Heart left ventricle (tissue), 16 donors: ENCODE measurements at places on chromosomes 3 and 15.

DNA sequence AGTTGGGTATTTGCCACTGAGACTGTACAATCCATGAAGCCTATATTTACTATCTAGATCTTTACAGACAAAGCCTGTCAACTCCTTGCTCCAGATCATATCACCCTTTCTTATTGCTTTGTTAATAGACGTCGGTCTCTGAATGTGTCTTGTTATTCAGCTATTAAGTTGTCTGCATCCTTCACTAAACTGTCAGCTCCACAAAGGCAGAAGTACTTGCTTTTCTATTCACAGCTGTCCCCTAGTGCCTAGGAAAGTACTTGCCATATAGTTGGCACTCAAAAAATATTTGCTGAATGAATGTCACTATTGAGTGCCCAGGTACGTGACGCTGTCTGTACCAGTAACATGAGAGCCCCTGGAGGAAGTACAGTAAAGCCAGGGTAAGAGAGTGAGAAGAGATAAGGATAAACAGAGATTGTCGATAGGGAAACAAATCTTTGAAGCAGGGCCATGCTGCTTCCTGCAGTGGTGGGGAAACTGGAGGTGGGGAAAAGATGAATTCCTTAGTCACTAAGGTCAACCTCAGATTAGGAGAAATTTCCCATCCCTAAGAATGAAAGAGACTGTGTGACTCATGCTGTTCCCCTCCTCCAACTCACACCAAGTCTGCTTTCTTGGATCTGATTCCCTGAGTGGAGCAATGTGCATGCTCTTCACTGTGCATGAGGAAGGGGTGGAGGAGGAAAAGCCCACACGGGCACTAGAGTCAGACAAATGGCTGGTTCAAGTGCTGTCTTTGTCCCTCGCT lies 36.3 kb downstream of the PRICKLE2 start:
- peak; percentile 66 for DNase-seq

DNA sequence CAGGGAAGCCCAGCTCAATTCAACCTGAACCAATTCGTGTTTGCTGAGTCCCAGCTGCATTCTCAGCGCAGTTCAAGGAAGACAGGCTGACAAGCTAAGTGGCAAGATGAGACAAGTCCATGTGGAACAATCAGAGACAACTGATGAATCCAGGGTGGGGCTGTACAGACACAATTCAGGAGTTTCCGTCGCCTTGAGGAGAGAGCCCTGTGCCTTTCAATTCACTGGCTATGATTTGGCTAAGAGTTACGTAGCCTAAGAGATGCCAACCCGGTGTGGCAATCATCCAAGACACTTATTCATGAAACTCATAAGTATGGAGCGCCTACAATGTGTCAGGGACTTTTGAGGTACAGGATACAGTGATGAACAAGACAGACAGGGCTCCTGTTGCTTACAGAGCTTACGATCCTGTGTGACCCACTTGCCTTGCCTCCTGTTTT lies 15.5 kb upstream of the ZBED2 start:
- DNase-seq: no peak

- no peak for DNase-seq
Measured at GRCh38 chr15:100869151-100869999, 10.3 kb upstream of the ALDH1A3 start.

- no peak for DNase-seq
Measured at GRCh38 chr3:177449360-177450006, 252.2 kb upstream of the TBL1XR1 start.

DNA sequence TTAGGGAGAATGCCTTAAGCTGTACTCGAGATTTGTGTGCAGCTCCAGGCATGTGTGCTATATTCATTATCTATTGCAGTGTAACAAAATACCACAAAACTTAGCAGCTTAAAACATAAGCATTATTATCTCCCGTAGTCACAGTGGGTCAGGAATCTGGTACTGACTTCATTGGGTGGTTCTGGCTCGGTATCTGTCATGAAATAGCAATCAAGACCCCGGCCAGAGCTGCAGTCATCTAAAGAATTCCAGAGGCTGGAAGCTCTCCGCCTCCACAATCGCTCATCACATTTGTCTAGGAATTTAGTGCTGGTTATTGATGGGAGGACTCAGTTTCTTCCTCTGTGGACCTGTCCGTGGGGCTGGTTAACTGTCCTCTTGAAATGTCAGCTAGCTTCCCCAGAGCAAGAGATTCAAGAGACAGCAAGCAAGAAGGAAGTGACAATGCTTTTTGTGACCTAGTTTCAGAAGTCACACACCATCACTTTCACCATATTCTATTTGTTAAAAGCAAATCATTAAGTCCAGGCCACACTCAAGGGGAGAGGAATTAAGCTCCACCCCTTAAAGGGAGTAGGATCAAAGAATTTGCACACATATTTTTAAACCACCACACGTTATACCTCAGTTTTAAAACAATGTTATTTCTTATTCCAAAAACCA lies 76.1 kb downstream of the TOP2B start:
- DNase-seq: no peak

GRCh38 chr3:100880845-100881244 lies 112.4 kb downstream of the ABI3BP start:
- DNase-seq: no peak

GRCh38 chr15:22895465-22896190 lies 57.2 kb downstream of the NIPA2 start:
- no peak for DNase-seq

GRCh38 chr3:40877631-40878463 lies 321.5 kb upstream of the CTNNB1 start:
- DNase-seq: peak; percentile 77

GRCh38 chr3:70822669-70823068 lies 510.2 kb upstream of the MDFIC2 start:
- no peak for DNase-seq

- peak; percentile 20 for DNase-seq
Measured at GRCh38 chr15:44034933-44035624, 160.0 kb downstream of the FRMD5 start.

GRCh38 chr15:40894681-40895448 lies 615 bp downstream of the VPS18 start:
- DNase-seq: no peak

- DNase-seq: no peak
Measured at GRCh38 chr3:37210230-37210629, 35.8 kb upstream of the LRRFIP2 start.

- no peak for DNase-seq
Measured at GRCh38 chr3:9168241-9168741, 81.2 kb downstream of the SRGAP3 start.

GRCh38 chr3:107368654-107369398 lies 8.4 kb upstream of the CCDC54 start:
- no peak for DNase-seq

GRCh38 chr15:90212221-90213098 lies 11.3 kb downstream of the SEMA4B start:
- DNase-seq: no peak

DNA sequence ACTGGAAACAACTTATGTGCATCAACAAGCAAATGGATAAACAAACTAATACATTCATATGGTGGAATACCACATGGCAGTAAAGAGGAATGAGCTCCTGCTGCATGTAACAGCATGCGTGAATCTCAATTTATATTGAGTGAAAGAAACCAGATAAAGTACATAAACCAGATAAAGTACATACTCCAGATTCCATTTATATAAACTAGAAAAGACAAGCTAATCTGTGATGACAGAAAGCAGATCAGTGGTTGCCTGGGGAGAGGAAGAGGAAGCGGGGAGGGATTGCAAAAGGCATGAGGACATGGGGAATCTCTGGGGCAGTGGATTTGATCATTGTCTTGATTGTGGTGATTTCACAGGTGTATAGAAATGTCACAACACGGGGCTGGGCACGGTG lies 34.2 kb downstream of the LIMD1 start:
- no peak for DNase-seq

GRCh38 chr3:5059782-5060181 lies 62.3 kb upstream of the ARL8B start:
- no peak for DNase-seq

- DNase-seq: no peak
Measured at GRCh38 chr3:192855434-192855833, 62.2 kb downstream of the MB21D2 start.

DNA sequence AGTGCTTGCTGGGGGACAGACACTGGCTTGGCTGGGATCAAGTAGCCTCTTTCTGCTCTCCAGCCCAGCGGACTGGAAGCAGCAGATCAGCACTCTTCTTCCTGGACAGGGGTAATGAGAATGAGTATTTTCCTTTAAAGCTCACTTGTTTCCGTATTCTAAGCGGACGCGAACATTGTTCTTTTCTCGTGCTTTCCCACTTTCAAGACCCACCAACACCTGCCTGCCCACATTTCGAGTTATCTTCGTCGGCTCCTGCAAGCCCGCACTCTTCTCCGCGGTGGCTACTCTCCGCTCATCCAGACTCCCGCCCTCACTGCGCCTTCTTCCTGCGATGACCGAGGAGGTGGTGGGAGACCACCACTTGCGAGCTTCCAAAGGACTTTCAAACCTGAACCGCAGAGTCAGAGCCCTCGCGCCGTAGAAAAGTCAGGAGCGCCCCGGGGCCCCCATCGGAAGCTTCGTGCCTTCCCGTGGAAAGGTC lies 1.6 kb upstream of the PPM1L start:
- DNase-seq: peak; percentile 42

DNA sequence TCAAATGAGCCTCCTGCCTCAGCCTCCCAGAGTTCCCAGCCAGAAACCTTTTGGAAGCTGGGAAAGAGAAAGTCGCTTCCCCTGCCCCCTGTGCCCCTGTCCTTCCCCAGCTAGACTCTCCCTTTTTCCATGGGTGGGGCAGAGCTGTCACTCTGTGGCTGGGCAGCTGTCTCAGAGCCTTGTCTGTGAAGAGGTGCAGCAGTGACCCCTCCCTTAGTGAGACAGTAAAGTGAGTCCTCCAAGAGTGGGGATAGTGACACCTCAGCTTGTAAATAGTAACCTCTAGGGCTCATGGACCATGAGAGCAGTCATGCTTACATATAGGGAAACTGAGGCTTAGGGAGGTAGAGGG lies 76.3 kb downstream of the SMAD6 start:
- no peak for DNase-seq

DNA sequence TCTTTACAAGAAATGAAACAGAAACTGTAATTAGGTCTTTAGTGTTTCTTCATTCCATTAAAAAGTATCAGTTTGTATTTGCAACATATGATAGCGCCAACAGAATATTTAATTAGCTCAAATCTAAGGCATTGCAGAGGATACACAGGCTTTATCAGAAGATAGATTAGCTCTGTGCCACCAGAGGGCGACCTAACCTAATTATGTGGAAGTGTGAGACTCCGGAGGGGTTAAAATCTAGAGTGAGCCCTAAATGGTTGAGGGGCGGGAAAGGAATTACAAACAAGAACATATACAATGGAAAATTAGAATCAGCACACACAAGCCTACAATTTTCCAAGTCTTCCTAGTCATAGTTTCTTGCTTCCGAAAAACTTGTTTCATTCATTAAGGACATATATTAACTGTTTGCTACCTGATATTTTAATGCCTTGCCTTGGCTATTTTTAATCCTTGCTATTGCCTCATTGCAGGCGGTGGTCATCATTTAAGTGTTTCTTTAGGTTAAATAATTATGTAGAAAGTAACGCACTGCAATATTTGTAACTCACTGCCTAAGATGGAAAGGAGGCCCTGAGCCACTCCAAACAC lies 18.0 kb upstream of the RYR3 start:
- no peak for DNase-seq

GRCh38 chr3:56655709-56656108 lies 27.4 kb downstream of the TASOR start:
- no peak for DNase-seq

DNA sequence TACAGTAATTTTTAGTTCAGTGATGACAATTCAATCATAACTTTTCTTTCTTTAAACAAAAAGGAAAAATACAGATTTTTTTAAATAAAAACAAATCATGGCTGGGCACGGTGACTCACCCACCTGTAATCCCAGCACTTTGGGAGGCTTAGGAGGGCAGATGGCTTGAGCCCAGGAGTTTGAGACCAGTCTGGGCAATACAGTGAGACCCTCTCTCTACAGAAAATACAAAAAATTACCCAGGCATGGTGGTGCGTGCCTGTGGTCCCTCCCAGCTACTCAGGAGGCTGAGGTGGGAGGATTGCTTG lies 25.6 kb upstream of the ATG7 start:
- no peak for DNase-seq

GRCh38 chr3:49929291-49930167 lies at the start of gene MON1A:
MON1A (minus strand) TSS chr3:49929811; CDS start chr3:49913346, 16,465 bp downstream.
- DNase-seq: peak; percentile 98

GRCh38 chr3:58025406-58025805 lies 17.2 kb downstream of the FLNB start:
- no peak for DNase-seq

- no peak for DNase-seq
Measured at GRCh38 chr3:194093842-194094241, 42.1 kb upstream of the HES1 start.

DNA sequence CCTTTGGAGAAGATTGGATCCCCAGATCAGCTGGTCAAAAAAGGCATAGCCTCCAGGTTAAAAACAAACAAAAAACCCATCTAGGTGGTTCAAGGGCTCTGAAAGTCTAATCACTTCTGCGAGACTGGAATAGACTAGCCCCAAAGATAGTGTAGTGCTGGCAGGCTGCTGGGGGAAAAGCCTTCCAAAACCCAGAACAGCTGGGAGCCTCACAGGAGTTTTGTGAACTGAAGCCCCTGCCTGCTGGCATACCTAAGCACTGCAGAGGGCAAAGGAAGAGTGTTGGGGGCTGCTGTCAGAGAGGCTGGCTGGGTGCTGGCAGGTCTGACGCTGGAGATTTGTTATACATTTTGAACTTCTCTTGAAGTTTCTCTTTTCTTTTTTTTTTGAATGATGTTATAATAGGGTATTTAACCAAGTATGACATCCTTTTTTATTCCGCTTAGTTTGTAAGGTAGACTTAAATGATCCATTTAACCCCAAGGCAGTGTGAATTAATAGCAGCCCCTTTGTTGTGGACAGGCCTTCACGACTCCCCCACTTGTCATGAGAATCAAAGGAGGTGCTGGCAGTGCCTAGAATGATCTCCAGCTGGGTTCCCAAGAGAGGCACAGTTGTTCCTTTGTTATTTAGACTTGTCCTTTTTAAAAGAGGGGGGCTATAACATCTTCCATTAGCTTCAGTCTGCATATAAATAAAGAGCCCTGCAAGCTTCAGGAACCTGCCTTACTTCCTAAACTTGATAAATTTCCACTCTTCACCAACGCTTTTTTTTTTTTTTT lies 53.9 kb downstream of the CRTC3 start:
- no peak for DNase-seq

DNA sequence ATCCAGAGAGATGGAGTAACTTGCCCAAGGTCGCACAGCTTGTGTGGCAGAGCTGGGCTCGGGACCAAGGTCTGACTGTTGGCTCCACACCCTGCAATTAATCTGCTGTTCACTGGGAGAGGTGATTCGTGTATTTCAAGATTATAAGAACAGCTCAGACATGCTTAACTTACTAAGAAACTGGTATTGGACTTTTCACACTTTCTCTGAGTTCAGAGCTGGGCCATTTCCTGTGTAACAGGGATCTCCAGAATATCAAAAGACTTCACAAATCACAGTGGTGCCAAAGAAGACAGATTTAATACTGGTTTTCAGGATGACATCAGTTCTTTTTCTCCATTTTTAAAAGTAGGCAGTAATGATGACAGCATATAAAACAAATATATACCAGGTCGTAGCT lies 156.8 kb upstream of the UBE2E1 start:
- DNase-seq: no peak
